Activated T-cell treated with anti-CD3 and anti-CD28 coated beads, Interleukin-2, amount 50 U/mL, for 1 hour (primary cell): ENCODE measurements at places on chromosomes 1 and 21.

- DNase-seq, result no peak
Measured at GRCh38 chr1:91552596-91552995, 51.9 kb downstream of the CDC7 start.

- no peak for DNase-seq
Measured at GRCh38 chr21:44408226-44408625, 47.1 kb upstream of the LRRC3 start.

- DNase-seq, result no peak
Measured at GRCh38 chr1:159838715-159839114, 12.0 kb downstream of the SLAMF8 start.

GRCh38 chr1:60973668-60974067, 108.7 kb upstream of the NFIA start:
- DNase-seq, result no peak

- no peak for DNase-seq
Measured at GRCh38 chr1:184422490-184423233, 35.8 kb downstream of the C1orf21 start.

DNA sequence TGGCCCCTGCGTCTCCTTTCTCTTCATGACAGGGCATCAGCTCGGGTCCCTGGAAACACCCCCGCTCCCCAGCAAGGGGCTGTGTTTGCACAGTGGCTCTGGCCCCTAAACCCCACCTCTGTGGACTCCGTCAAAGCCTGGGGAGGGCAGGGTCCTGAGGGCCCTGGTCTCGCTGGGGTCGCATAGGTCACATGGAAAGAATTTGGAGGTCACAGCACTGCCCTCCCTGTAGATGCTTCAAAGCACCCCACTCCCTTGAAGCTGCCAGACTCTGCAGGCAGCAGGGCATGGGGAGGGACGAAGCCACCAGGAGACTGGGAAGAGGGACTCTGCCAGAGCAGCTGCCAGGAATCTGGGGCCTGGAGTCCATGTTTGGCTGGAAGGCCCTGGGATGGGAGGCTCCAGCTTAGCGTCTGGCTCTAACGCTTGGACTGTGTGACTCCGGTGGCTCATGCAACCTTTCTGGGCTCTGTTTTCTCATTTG, 36.6 kb upstream of the ECE1 start:
- DNase-seq, result no peak

DNA sequence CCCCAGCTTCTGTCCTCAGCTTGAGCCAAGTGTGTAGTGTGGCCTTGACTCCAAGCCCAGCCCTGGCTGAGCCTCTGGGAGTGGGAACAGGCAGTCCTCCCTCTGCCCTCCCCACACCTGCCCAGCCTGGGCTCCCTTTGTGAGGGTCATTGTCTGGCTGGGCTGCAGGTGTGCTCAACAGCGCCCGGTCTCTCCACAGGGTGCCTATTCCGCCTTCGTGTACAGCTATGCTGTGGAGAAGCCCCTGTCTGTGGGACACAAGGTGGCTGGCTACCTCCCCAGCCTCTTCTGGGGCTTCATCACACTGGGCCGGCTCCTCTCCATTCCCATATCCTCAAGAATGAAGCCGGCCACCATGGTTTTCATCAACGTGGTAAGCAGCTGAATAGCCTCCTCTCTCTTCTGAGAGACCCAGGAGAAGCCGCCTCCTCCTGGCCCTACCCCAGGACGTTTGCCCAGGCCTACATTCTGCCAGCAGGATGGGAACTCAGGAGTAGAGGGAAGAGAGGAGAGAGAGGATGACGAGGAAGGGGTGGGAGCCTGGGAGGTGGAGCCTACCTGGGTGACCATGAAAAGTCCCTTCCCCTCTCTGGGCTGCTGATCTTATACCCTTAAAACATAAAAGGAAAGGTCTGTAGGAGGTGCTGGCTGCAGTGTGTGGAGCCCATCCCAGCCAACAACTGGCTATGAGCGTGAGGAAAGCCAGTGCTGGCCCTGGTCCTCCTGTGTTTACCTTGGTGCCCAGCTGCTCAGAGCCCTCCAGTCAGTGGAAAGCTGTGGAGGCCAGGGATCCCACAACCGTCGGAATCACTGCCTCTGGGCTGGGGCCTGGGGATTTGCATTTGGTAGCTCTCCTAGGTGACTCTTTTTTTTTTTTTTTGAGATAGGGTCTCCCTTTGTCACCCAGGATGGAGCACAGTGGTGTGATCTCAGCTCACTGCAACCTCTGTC, 45.7 kb downstream of the ELK4 start:
- no peak for DNase-seq

DNA sequence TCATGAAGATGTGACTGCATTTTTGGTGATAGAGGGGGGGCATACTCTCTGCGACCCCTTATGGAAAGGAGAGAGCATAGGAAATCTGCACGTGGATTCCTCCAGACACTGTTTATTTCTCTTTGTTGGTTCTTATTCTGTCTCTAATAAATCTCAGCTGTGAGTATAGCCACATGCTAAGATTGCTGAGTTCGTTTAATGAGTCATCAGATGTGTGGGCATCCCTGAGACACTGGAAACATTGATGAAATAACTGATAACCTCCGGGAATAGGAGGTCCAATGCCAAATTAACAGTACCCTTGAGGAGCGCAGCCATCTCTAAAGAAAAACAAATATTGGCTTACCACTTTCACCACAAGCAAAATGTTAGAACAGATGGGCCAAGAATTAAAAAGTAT, 880.2 kb upstream of the NEGR1 start:
- DNase-seq, result no peak

DNA sequence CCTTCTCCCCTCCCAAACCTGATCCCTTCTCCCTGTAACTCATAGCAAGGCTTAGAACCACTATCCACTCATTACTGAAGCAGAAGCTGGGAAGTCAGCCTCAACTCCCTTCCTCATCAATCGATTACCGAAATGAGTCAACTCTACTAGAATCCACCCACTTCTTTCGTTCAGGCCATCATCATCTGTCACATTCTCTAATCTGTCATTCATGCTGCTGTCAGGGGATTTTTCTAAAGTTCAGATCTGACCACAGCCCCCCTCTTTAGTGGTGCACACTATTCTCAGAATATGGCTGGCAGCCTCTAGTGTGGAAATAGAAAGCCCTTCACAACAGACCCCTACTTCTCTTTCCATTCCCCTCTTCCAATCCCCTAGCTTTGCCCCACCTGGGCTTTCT, 5.1 kb downstream of the NT5C1A start:
- no peak for DNase-seq

DNA sequence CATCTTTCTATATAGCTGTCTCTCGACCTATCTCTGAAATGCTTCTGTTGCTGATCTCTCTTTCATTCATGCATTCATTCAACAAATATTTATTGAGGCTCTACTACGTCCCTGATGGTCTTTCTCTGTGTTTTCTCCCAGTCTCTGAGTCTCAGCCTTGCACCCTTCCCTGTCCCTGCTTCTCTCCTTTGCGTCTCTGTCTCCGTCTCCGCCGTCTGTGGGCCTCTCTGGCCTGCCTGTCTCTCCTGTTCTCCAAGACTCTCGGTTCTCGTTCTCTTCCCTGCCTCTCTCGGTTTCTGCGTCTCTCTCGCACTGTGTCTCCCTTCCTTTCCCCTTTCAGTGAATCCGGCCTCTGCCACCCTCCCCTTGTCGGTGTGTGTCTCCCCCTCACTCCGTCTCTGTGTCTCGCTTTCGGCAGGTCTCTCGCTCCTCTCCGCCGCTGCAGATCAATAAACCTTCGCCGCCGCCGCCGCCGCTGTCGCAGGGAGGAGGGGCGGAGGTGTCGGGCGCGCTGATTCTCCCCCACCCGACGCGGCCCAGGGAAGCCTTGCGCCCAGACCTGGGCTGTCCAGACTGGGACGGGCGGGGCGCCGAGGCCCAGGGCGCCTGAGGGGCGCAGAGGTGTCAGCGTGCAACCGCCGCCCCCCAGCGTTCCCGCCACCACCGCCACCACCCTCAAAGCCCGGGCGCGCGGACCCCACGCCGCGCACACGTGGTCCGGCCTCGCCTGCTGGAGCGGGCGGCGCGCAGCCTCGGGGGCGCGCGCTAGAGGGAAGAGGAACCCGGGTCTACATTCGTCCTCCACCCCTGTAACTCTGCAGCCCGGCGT, 3.0 kb downstream of the EFNA3 start:
- peak; percentile 57 for DNase-seq

DNA sequence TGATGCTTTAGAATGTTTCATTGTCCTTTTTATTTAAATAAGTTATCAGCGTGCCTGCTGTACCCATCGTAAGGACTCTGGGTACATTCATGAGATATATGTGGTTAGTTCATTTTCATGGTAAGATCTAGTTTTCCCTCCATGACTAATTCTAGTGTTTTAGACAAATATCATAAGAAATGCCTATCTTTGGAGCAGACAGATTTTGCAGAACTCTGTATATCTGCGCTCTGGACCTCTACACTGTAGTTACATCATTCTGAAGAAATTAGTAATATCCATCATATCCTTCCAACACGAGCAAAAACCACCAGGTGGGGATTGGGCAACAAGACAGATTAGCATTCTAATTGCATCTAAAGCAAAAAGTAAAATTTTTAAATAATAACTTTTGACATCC, 499.2 kb downstream of the SETD4 start:
- DNase-seq, result no peak
